ENCODE measurements at places on chromosomes 16 and 17.

- DNase-seq = no peak
Observed at GRCh38 chr16:59905131-59905530, 1171.0 kb upstream of the GOT2 start.

DNA sequence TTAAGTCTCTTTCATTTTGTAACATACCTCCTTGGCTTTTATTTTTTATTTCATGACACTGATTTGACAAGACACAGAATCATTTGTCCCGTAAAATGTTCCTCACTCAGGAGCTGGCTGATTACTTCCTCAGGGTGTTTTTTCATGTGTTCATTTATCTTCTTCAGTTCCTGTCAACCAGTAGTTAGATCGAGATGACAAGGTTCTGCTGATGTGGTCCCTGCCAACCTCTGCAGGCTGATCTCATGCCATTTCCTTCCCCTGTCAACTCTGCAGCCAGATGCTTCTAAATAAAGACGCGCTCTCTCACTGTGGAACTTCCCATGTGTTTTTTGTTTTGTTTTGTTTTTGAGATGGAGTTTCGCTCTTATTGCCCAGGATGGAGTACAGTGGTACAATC is 8.1 kb upstream of the CXCL16 start:
- DNase-seq = peak; percentile 60

DNA sequence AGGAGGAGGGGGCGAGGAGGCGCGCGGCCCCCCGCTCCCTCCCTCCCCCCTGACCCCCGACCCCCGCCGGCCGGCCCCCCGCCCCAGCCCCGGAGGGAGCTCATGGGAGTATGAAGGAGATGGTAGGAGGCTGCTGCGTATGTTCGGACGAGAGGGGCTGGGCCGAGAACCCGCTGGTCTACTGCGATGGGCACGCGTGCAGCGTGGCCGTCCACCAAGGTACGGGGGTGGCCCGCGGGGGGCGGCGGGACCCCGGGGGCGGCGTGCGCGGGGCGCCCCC is 390 bp downstream of the MLLT6 start:
- no peak for DNase-seq

DNA sequence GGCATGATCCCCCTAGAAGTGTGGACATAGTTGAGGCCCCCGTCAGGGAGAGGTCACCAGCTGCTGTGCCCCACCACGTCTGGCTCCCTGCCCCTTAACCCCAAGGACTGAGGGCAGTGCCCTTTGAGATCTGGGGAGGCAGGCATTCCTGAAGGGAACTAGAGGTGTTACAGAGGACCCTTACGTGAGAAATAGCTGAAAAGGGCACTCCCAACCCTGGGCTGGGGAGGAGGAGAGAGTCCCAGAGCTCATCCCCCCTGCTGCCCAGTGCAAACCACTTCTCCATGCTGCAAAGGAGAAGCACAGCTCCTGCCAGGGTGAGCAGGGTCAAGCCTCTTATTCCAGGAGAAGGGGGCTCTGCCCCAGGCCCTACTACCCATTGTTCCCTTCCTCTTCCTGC is 10.3 kb upstream of the MINK1 start:
- no peak for DNase-seq

DNA sequence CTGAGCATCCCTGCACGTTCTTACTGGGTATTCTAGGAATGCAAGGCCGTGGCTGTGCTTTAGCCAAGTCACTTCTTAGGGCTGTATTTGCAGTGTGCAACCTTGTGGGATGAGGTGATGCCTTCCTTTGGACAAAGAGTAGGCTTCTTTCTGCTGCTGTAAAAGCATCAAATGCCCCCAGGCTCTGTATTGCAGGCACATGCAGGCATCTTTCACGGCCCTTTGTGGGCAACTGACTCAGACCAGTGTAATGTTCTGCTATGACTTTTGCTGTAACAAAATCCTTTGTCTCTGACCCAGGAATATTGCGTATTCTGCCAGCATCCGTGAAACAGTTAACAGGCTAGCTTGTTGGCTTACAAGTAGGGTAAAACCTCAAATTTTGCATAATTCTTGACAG is 30.9 kb upstream of the GCSH start:
- DNase-seq = no peak

- no peak for DNase-seq
Observed at GRCh38 chr16:31452631-31453106, 6.6 kb upstream of the ARMC5 start.

GRCh38 chr17:46057366-46057765 is 58.3 kb downstream of the STH start:
- no peak for DNase-seq

- DNase-seq = no peak
Observed at GRCh38 chr16:86709902-86710601, 131.7 kb downstream of the FOXL1 start.

DNA sequence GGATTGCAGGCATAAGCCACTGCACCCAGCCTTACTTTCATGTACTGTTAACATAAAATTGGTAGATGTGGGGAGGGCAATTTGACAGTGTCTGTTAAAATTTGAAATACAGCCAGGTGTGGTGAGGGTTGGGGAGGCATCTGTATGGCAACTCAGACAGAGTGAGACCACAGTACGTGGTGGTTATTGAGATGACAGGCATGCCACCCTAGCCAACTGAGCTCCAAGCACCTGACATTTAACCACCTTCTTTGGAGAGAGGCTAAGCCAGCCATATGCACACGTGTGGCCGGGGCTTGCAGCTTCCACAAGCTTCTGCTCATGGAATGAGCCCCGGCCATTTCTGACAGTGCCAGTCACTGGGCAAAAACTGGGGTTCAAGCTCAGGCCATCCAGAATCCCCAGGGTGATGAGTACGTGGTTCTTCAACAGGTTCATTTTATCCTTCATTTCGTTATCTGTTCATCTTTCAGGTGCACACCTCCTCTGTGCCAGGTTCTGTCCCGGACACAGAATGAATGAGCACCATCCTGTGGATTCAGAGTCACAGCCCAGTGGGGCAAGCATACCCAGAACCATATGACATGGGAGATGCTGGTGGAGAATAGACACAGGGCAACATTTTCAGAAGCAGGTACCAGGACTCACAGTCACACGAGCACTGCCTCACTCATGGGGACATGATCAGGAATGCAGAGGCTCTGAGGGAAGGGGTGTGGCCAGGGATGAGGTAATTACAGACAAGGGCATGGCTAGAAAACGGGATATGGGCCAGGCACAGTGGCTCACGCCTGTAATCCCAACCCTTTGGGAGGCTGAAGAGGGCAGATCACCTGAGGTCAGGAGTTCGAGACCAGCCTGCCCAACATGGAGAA is 36.2 kb downstream of the C16orf82 start:
- DNase-seq = no peak

Measured in CD4-positive, alpha-beta T cell treated with Interleukin-17A for 4 hours (primary cell).